NCI-H1092 (cell line): ENCODE measurements at places on chromosomes 5 and 9.

DNA sequence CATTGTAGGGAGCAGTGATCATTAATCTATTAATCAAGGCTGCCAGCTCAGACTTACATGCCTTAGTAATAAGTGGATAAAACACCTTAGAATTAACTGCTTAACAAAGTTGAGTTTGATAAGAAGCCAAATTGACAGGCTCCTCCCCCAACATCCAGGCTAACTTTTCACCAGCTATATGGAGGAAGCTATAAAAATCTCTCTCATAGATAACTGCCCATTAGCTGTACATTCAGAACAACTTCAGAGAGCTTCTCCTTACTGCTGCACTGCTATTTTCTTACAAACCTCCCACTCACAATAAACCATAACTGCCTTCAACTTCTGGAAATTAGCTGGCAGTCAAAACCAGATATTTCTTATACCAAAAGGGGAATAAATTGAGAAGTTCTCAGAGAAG, 364.1 kb downstream of the PRELID2 start:
- no peak for DNase-seq

GRCh38 chr9:113562653-113563381, 99.3 kb downstream of the RGS3 start:
- DNase-seq: no peak

DNA sequence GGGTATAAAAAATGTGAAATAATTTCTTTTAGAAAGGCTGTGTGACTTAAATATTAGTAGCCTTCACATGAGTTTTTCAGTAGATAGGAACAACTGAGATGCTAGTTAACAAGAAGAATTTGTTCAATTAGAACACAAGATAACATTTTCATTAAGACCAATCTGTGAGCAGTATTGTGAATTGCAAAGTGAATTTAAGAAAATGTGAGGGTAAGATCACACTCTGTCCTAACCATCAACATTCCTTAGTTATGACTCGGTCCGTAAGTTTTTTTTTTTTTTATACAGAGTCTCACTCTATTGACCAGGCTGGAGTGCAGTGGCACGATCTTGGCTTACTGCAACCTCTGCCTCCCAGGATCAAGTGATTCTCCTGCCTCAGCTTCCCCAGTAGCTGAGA, 180.2 kb upstream of the EGFLAM start:
- DNase-seq: no peak

GRCh38 chr9:129698254-129698757, 32.9 kb downstream of the PRRX2 start:
- DNase-seq: no peak

GRCh38 chr5:89556215-89556913, 673.4 kb upstream of the MEF2C start:
- no peak for DNase-seq

DNA sequence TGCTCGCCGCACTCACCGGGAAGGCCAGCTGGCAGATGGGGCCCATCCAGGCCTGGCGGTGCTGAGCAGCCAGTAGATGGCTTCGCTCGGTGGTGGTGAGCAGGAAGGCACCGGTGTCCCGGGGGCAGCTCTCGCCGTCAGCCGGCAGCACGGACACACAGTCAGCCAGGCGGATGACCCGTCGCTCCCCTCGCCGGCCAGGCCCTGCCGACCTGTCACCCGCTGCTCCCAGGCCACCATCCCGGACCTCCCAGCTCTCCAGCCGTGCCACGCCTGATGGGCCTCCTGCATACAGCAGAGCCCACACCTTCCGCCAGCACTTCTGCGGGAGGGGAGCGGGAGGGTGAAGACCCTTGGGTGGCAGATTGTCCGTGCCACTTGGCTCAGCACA, 1.4 kb downstream of the DOK3 start:
- DNase-seq: no peak

DNA sequence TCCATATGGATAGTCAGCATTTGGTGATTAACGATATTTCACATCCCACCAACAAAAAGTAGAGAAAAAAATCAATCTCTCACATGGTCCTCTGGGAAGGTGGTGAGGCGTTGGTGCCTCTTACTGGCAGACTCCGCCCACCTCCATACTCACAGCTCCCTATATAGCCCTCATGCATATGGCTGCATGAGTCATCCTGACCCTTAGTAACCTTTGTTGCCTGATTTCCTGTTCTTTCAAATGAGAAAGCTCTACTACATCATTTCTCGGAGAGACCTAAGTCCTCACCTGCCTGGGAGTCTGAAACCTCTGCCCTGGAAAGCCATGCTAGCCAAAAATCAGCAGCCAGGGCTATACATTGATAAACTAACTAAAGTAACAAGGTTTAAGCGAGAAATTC, 33.3 kb upstream of the ABCA1 start:
- DNase-seq: no peak

DNA sequence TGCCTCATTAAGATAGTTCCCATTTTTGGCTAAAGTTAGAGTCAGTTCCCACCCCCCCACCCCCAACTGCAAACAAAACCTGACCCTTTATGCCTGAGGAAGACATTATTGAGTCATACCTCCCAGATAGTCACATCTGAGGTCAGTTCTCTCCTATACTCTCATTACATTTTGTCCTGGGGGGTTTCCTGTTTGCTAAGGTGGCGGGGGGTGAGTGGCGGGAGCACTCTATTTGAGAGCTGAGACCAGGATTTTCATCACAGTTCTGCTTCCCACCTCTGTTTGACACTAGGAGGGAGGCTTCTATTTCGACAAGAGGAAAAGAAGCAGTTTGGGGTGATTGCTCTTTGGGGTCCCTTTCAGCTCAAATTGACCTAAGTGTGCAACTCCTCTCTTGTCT, 59.4 kb upstream of the ICE1 start:
- no peak for DNase-seq

DNA sequence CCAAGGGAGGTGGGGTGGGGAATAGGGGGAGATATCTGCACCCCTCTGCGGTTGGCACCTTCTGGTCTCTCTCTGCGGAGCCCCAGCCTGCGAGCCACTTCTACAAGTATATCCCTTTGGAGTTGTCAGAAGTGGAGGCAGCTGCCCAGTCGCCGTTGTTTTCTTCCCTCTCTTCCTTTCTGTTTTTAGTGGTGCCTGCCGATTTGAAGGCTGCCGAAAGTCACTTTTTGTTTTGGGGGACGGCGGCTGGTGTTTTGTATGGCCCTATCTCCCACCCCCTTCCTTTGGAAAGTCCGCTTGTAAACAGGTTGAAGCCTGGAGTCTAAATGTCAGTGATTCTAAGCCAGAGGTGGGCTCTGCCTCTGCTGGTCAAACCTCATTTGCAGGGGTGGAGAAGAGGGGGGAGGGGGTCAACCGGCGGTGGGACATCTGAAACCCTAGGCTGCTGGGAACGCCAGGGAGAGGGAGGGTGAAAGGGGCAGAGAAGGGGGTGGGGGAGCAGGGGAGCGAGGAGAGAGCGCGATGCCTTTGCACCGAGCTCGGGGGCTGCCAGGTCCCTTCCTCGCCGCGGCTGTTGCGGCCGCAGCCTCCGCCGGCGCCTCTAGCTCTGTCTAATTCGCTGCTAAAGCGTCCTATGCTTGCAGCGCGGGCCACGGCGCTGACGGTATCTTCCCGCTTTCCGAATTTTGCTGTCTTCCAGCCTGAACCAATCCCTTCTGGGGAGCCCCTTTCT, at the start of gene FGF10:
FGF10 (minus strand) TSS at position 331 of the 733 bp plus-strand sequence. CDS start 738 bp downstream, outside the sequence.
- DNase-seq: no peak

GRCh38 chr5:76104027-76104426, 20.8 kb downstream of the SV2C start:
- no peak for DNase-seq

DNA sequence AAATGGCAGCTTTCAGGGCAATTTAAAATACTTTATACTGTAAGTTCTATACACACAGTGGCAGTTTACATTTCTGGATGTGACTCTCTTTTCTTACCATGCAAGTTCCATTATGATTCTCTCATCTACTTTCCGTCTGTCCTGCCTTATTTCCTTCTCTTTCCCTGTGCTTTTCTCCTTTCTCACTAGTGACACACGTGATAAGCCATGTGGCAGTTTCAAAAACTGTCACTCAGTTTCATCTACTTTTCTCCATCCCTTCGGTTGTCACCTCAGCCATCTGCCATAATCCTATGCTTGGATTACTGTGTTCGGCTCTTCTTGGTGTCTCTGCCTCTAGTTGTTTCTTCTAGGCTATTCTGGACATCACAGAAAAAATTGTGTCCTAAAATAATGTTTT, 46.8 kb upstream of the ATG10 start:
- no peak for DNase-seq

- no peak for DNase-seq
Observed at GRCh38 chr5:116989995-116990394, 415.4 kb upstream of the SEMA6A start.

DNA sequence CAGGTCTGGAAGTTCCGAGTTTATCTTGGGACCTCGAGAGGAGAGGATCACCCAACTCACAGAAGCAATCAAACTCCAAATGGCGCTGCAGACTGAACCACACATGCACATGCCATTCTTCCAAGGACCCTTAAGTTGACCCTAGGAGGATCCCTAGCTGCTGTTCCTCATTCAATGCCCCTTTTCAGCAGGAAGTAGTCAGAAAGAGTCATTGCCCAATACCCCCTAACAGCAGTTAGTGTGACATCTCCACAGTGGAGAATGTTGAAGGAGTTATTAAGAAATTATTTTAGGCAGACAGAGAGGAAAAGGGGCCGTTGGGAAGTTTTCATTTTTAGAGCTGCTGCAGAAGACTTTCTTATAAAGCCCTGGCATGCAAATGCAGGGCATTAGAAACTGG, 229.9 kb upstream of the DAB2 start:
- DNase-seq: no peak

- peak; percentile 34 for DNase-seq
Observed at GRCh38 chr9:83596899-83597504, 25.9 kb upstream of the IDNK start.
